ENCODE measurements at places on chromosomes 7 and 10.

DNA sequence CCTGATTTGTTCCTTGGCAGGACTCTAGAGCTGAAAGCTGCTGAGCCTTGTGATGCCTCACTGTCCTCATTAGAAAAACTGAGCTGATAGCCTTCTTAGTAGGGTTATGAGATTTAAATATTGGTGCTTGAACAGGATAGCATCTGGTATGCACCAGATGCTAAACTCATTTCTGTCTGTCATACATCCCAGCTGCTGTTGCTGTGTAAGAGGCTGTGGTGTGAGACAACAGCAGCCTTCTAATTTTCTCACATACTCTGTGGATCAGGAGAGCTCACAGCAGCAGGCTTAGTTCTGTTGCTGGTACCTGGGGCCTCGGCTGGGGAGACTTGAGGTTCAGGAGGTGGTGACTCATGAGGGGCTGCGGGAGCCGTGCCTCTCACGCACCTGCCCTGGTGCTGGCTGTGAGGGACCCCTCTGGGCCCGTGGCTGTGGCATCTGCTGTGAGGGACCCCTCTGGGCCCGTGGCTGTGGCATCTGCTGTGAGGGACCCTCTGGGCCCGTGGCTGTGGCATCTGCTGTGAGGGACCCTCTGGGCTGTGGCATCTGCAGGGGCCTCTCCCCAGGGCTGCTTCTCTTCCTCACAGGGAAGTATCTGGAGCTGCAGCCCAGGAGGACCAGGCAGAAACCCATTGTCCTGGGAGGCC lies 12.5 kb downstream of the DYNC2I1 start:
- no peak for DNase-seq

- no peak for DNase-seq
Measured at GRCh38 chr7:80128918-80129317, 5.7 kb upstream of the GNAI1 start.

- DNase-seq: no peak
Measured at GRCh38 chr7:82051601-82052000, 281.8 kb upstream of the HGF start.

DNA sequence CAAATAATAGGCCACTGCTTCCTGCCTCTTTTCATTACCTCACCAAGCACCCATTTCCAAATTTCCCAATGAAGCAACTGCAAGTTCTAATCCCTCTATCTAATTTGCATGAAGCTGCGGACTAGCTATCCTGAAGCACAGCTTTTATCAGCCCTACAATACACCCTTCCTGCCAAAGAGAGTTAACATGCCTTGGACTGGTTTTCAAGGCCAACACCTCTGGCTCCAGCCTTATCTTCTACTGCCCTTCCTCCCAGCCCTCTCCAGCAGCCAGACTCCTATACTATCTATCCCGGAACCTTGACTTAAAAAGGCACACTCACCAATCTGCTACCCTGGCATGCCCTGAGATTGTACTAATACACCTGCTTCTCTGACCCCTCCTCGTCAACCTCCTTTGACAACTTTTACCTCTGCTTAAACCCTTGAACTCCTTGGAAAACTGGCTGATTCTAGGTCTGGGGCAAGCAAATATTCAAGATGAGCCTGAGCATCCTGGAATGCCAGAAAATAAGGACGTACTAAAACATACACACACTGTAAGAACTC lies 73.4 kb downstream of the SGMS1 start:
- no peak for DNase-seq

DNA sequence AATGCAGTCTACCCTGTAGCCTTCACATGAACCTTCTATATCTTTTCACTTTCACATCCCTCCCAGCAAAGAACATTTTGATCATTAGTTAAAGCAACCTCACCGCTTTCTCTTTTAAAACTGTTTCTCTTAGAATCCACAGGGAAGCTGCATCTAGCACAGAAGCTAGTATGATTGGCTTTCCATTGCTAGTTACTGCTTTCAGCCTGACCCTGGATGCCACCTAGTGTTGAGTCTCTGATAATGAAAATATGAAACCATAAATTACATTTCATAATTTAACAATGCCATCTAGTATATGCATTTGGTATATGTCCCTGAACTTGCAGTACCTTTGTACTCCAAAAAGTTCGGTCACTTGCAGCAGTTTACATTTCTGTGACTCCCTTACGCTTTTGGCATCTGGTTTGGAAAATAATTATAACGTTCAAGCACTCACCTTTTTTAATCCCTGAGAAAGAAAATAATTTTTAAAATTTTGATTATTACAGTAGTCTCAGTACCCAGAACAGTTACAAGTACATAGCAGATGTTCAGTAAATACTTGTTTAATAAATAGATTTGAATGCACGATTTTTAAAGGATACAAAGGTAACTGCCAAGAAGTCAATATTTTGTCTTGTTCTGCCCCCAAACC lies 22.7 kb downstream of the CISD1 start:
- DNase-seq: peak; percentile 33

DNA sequence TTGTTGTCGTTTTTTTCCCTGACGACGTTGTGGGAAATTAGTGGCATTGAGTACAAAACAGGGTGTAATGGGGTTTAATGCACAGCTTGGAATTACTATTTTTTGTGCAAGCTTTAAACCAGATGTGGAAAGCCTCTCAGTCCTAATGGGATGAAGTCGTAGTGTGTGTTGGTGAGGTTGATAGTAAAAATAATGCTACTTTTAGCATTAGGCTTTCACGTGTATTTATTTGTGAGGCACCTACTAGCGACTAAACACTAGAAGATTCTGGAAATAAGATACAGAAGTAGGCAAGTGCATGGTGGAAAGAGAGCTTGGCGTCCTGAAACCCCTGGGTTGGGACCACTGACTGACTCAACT lies 588 bp upstream of the ORC5 start:
- no peak for DNase-seq

GRCh38 chr10:118106426-118106825 lies 59.7 kb upstream of the RAB11FIP2 start:
- no peak for DNase-seq

DNA sequence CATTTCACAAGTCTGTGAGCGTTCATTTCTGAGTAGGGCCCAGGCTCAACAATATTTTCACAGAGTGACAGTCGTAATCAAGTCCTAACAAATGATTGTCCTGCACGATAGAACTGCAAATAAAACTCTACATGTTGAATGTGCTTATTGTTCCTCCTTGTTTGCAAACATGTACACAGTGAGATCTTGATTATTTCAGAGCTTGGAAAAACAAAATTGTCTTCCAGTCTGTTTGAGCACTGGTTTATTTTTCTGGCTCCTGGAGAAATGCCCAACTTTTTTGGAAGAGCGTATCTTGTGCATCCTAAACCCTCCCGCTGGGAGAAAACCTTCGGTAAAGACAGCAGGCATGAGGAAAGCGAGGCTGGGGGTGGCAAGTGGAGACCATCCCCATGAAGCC lies 91.1 kb downstream of the TEX36 start:
- DNase-seq: no peak

DNA sequence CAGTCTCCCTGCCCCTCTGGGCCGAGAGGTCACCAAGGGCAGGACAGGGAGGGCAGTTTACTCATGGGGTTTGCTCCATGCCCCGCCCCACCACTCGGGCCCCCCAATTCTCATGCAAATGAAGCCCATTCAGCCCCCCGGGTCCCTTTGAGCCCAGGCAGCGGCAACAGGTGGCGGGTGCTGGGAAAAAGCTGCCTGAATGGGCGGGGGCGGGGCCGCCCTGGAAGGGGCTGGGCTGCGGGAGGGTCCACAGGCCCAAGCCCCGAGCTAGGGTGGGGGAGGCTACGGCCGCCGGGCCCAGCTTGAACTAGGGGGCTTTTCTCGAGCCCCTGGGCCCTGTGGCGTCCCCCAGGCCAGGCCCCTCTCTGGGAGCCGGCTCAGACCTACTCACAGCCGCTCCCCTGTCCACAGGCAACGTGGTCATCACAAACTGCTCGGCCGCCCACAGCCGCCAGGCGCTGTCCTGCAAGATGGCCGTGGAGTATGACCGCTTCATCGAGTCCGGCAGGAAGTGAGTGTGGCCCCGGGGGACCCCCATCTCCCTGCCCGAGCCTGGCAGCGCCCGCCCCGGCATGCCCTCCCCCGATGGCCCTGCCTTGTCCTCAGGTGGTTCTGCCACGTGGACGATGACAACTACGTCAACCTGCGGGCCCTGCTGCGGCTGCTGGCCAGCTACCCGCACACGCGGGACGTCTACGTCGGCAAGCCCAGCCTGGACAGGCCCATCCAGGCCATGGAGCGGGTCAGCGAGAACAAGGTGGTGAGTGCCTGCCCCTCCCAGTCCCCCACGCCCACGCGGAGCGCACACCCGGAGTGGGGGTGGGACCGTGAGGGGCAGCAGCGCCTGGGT lies 5.5 kb downstream of the LFNG start:
- no peak for DNase-seq

GRCh38 chr10:43124574-43125273 lies 13.5 kb upstream of the CSGALNACT2 start:
- DNase-seq: no peak
